ENCODE measurements at places on chromosomes 5 and 9.

DNA sequence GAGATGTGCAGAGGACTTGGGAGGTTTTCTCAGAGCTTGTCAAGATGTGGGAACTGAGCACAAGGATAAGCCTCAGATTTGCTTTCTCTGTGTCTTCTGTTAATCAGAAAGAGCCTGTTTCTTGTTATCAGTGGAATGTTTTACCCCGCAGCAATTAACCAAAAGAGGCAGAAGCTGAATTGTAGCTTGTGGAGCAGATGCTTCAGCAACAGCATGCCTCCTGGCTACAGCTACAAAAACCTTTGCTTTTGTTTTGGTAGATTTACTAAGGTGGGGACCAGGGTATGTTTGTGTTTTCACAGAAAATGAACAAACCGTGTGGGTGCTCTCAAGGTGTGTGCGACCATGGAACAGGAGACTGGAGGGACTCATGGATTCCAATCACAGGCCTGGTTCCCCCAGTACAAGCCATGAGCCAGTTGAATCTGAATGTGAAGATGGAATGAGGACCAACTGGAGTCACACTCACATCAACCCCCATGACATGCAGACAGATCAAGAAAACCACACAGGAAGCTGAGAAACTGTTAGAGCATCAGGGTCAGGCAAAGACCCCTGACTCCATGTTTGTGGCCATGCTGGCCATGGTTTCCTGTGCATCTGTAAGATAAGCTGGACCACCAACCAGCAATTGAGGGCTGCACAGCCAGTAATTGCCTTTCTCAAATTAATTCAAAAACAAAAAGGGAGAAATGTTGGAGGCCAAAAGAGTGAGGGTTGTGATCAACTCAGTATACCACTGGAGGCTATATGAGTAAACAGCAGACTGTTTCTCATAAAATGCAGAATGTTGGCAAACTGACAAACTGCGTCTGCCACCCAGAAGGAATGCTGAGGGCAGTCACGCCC lies 6.9 kb downstream of the UGT3A2 start:
- DNase-seq, result no peak

- no peak for DNase-seq
These were observed 133.3 kb upstream of the TLX3 start for GRCh38 chr5:171175746-171176145.

GRCh38 chr9:133188006-133188842 lies 20.8 kb downstream of the OBP2B start:
- peak; percentile 24 for DNase-seq

DNA sequence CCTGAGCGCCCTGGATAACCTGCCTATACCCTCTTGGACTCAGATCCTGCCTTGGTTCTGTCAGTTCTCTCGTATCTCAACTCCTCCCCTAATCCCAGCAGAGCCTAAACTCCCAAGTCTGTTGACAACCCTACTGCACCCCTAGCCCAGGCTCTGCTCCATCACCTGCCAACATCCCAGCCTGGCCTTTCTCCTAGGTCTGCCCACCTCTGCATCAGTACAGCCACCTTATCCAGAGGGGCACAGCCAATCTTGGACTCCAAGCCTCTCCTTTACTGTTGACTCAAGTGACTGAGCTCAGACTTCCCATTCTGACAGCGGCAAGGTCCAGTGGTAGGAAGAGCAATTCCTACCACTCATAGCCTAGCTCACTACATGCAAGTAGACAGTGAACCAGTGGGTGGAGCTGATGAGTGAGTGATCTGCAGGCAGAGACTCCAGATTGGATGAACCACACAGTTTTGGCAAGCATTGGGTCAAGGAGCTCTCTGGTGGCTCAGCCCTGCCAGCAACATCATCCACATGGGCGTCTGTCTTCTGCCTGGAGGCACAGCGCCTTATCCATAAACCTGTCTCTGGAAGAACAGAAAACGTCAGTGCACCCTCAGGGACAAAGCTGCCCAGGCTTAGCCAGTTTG lies 26.5 kb downstream of the TRMO start:
- DNase-seq, result peak; percentile 37

GRCh38 chr5:157971571-157972216 lies 112.7 kb upstream of the CLINT1 start:
- no peak for DNase-seq

- DNase-seq, result peak; percentile 13
These were observed 707.2 kb downstream of the MTRR start for GRCh38 chr5:8576178-8576577.

GRCh38 chr9:136246849-136247550 lies 1.4 kb upstream of the QSOX2 start:
- no peak for DNase-seq

- no peak for DNase-seq
These were observed 714.2 kb upstream of the C9orf72 start for GRCh38 chr9:28287455-28287854.

GRCh38 chr5:23466401-23466912 lies 41.0 kb upstream of the PRDM9 start:
- DNase-seq, result peak; percentile 89

GRCh38 chr5:68950125-68950524 lies 143.7 kb upstream of the SLC30A5 start:
- no peak for DNase-seq

- DNase-seq, result no peak
These were observed 71.8 kb upstream of the PPARGC1B start for GRCh38 chr5:149658299-149658698.

DNA sequence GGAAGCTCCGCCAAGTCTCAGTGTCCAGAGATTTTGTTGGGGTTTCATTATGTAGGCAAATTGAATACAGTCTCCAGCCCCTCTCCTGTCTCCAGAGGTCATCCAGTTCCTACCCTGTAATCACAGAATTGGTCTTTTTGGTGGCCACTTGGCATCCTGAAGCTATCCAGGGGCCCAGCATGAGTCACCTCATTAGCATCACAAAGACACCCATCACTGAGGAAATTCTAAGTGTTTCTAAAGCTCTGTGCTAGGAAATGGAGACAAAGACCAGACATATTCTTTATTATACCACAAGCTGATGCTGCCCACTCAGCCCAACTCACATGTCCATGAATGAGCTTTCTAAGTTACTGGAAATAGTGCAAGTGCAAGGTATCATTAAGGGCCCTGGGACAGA lies 229.9 kb downstream of the DOCK8 start:
- DNase-seq, result no peak

- peak; percentile 38 for DNase-seq
These were observed 2.3 kb downstream of the ICE1 start for GRCh38 chr5:5424736-5425135.

- peak; percentile 86 for DNase-seq
These were observed 14.6 kb downstream of the IL33 start for GRCh38 chr9:6230037-6230780.

- no peak for DNase-seq
These were observed 43.8 kb upstream of the FST start for GRCh38 chr5:53436480-53437191.

GRCh38 chr5:1020452-1020961 lies 11.9 kb downstream of the NKD2 start:
- no peak for DNase-seq

GRCh38 chr5:51983161-51983560 lies 599.9 kb downstream of the ISL1 start:
- no peak for DNase-seq

GRCh38 chr9:2291980-2292704 lies 277.0 kb downstream of the SMARCA2 start:
- DNase-seq, result peak; percentile 18

- no peak for DNase-seq
These were observed 15.0 kb upstream of the GPX3 start for GRCh38 chr5:151005187-151005949.
